ENCODE measurements at places on chromosomes 1 and 21.

GRCh38 chr1:150121236-150121862, 28.4 kb upstream of the PLEKHO1 start:
- H3K27ac ChIP-seq = no peak overlapping the region
- H3K36me3 ChIP-seq = no peaks in the 10 kb centered on the region
- DNase-seq = no peak
- no peaks in the 10 kb centered on the region for H3K4me1 ChIP-seq
- no peak overlapping the region for H3K4me3 ChIP-seq

GRCh38 chr21:41817877-41818855, 51.3 kb upstream of the RIPK4 start:
- H3K27me3 ChIP-seq = no peaks in the 10 kb centered on the region
- no peak overlapping the region for H3K27ac ChIP-seq
- no peak overlapping the region for H3K4me3 ChIP-seq
- peaks cover 5% of the 10 kb centered on the region for H3K36me3 ChIP-seq
- no peaks in the 10 kb centered on the region for H3K4me1 ChIP-seq

DNA sequence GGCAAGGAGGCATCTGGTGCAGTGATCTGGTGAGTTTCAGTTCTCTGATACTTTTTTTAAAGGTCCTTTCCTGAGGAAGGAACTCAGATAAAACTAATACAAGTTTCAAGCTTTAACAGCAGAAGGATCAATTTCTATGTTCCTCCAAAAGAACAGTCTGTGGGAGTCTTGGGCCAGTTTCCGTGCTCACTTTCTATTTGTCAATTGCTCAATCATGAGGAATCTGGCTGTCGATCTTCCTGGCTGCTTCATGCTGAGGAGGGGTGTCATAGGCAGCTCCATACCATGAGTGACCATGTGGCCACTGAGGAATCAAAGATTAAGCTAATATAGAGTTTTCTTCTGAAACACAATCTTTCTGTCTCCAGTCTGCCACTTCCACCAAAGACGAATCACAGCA, 11.4 kb upstream of the TMEM125 start:
- no peaks in the 10 kb centered on the region for H3K36me3 ChIP-seq
- no peaks in the 10 kb centered on the region for H3K27me3 ChIP-seq
- H3K4me3 ChIP-seq = no peak overlapping the region
- H3K4me1 ChIP-seq = no peaks in the 10 kb centered on the region
- DNase-seq = no peak
- no peak overlapping the region for H3K27ac ChIP-seq

DNA sequence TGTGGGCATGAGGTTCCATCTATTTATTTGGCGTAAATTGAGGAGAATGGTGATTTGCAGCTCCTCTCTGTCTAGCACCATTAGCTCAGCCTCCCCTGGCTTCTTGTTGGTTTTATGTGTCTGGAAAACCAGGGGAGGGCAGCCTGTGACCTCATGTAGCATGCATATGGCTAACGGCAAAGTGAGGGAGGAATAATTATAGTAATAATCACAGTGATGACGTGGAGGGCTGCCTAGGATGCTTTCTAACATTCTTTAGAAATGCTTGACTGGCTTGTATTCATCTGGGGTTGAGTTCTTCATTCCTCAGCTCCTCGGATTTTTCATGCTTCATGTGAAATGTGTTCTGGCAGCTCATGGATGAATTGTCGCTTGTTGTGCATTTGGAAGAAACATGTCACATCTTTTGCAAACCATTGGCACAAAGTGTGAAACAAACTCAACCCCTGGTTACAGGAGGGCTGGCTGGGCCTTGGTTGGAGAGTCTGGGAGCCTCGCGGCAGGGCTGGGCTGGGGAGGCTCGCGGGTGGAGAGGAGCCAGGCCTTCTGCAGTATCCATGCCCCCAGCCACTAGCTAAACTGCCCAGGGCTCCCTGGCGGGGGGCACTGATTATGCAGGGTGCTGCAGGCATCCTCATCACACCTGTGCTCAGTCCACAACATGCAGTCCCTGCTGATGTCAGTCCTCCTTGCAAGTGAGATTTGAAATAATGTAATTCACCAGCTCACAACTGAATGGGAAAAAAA, 149.6 kb downstream of the DISC1 start:
- H3K27ac ChIP-seq = no peak overlapping the region
- no peak for DNase-seq
- no peak overlapping the region for H3K4me3 ChIP-seq
- no peaks in the 10 kb centered on the region for H3K36me3 ChIP-seq
- no peaks in the 10 kb centered on the region for H3K4me1 ChIP-seq

GRCh38 chr21:19684328-19684727, 1280.7 kb upstream of the TMPRSS15 start:
- no peak overlapping the region for H3K27ac ChIP-seq
- no peak for DNase-seq
- H3K27me3 ChIP-seq = no peaks in the 10 kb centered on the region
- H3K4me3 ChIP-seq = no peak overlapping the region

- no peak overlapping the region for H3K4me3 ChIP-seq
- no peak overlapping the region for H3K27ac ChIP-seq
- DNase-seq = no peak
- no peaks in the 10 kb centered on the region for H3K36me3 ChIP-seq
- no peaks in the 10 kb centered on the region for H3K27me3 ChIP-seq
Measured at GRCh38 chr1:213492161-213493041, 441.4 kb downstream of the RPS6KC1 start.

DNA sequence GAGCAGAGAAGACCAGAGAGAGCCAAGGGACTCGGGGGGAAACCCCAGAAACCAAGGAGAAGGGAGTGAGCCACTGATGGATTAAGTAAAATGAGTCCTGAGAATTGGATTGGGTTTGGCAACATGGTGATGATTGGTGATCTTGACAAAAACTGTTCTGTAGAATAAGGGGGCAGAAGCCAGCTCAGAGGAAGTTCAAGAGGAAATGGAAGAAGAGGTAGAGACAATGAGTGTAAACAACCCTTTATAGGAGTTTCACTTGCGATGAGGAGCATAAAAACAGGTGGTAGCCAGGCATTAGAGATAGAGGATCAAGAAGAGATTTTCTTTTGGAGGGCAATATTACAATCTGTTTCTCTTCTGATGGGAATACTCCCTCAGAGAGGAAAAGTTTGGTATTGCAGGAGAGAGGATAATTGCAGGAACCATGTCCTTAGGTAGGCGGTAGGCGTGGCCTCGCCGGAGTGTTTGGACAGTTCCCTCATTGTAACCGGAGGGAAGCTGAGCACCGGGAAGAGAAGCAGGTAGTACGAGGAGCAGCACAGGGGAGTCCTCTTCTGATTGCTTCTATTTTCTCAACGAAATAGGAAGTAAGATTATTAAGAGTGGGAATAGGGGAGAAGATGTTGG, 68.4 kb upstream of the TENT5C start:
- DNase-seq = peak; percentile 11
- H3K36me3 ChIP-seq = no peaks in the 10 kb centered on the region
- H3K4me3 ChIP-seq = no peak overlapping the region
- H3K27me3 ChIP-seq = no peaks in the 10 kb centered on the region

DNA sequence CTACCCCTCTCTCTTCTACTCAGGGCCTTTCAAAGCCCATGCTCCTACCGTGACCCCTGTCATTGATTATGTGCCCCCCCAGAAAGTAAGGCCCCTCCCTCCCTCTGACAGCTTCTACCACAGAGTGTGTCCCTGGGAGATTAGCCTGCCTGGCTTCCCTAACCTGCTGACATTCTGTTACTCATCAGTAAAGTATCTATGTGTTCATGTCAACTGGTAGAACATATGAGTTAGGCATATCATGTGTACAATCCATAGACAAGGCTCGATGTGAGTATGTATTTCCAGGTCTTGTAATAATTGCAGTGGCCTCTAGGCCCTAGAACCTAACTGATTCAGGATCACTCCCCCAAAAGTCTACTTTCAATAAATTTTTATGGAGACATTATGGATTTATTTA, 120.0 kb downstream of the GIPC2 start:
- H3K4me1 ChIP-seq = no peaks in the 10 kb centered on the region
- no peak for DNase-seq
- no peaks in the 10 kb centered on the region for H3K36me3 ChIP-seq
- H3K27ac ChIP-seq = no peak overlapping the region
- no peaks in the 10 kb centered on the region for H3K27me3 ChIP-seq

GRCh38 chr1:165327538-165327937, 29.0 kb downstream of the LMX1A start:
- DNase-seq = no peak
- no peaks in the 10 kb centered on the region for H3K27me3 ChIP-seq
- H3K36me3 ChIP-seq = no peaks in the 10 kb centered on the region

DNA sequence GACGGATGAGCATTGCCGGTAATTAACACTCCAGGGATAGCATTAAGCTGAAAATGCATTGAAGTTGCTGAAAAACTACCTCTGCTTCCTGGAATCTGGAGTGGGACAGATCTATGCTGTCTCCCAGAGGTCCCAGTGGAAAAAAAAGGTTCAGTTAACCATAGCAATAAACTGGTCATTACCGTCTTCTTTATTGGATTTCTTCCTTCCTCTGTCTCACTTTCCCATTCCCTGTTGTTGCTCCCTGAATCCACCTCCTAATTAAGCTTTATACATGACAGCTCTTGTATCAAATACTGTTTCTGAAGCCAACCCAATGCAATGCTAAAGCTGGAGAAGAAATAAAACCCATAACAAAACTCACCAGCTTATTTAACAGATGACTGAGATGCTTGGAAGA, 1805.9 kb downstream of the NCAM2 start:
- DNase-seq = no peak
- no peak overlapping the region for H3K4me3 ChIP-seq
- H3K4me1 ChIP-seq = no peaks in the 10 kb centered on the region

DNA sequence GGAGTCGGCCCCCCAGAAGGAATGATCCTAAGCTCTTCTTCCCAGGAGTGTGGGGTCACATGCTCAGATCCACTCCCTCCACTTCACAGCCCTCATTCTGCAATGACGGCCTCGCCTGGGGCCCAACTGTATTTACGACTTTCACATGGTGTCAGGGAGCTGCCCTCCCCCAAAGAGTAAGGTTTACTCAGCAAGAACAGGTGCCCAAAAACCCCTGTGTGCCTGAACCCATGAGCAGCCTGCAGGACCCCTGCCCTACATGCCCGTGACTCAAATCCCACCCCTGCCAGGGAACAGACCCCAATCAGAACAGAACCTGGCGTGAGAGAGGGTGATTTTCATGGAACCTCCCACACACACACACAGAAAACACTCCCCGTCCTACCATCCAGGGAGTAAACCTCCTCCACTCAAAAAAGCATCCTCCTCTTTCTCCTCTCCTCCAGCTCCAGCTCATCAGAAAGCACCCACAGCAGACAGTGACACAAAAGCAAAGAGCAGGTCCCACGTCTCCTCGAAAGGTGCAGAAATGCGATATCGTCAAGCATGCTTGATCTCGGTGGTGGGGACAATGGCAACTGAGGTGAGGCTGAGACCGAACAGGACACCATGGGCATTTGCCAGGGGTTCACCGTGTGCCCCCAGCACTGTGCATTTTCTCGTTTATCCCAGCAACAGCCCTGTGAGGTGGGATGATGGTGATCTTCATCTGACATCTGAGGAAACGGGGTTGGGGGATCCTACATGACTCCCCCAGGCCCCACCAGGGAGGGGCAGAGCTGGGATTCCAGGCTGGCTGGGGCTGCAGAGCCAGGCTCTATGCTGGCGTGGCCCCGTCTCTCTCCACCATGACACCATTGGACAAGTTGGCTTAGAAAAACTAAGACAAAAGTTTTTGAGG, 397.9 kb downstream of the NPHP4 start:
- H3K4me3 ChIP-seq = no peak overlapping the region
- no peaks in the 10 kb centered on the region for H3K36me3 ChIP-seq
- H3K27ac ChIP-seq = no peak overlapping the region
- H3K4me1 ChIP-seq = peaks cover 1% of the 10 kb centered on the region
- H3K27me3 ChIP-seq = no peaks in the 10 kb centered on the region

- no peak for DNase-seq
- H3K4me1 ChIP-seq = no peaks in the 10 kb centered on the region
- H3K4me3 ChIP-seq = no peak overlapping the region
Measured at GRCh38 chr1:58660105-58660504, 39.8 kb downstream of the MYSM1 start.

- H3K4me3 ChIP-seq = peak within 1 kb of the TSS; percentile 94
- no peaks in the 10 kb centered on the region for H3K4me1 ChIP-seq
- no peaks in the 10 kb centered on the region for H3K36me3 ChIP-seq
- peak; percentile 83 for DNase-seq
Measured at GRCh38 chr1:85259118-85259911, at the start of gene C1orf52. Gene C1orf52, minus strand, starts transcription at chr1:85259662. Its CDS starts 29 bp downstream, at chr1:85259633.

GRCh38 chr1:96971849-96972602, 250.4 kb downstream of the PTBP2 start:
- H3K27me3 ChIP-seq = no peaks in the 10 kb centered on the region
- no peak overlapping the region for H3K27ac ChIP-seq
- no peaks in the 10 kb centered on the region for H3K4me1 ChIP-seq

GRCh38 chr1:229152311-229152710, 118.6 kb upstream of the RAB4A start:
- H3K27ac ChIP-seq = no peak overlapping the region
- no peaks in the 10 kb centered on the region for H3K36me3 ChIP-seq
- no peak overlapping the region for H3K4me3 ChIP-seq
- no peak for DNase-seq
- no peaks in the 10 kb centered on the region for H3K27me3 ChIP-seq

DNA sequence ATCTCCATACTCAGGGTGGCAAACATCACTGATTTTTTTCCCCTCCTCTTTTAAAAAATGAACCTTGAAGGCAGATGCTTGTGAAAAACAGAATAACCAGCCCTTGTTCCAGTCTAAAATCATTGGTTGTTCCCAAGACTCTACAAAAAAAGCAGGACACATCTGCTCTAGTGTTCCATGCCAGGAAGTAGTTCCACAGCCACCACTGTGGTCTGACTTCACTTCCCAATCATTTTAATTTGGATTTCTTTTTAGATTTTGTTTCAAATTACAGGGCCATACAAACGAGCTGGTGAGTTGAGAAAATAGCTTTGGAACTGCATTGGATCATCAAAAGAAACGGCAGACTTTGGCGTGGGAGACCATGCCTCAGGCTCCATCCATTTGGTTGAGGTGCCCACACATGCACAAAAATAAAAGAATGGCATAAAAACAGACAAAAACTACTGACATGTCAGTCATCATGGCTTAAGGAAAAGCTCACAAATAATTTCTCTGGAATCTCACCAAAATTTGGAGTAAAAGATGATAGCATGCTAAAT, 210.0 kb downstream of the GABPA start:
- H3K36me3 ChIP-seq = no peaks in the 10 kb centered on the region
- no peaks in the 10 kb centered on the region for H3K4me1 ChIP-seq
- DNase-seq = no peak
- H3K4me3 ChIP-seq = no peak overlapping the region
- no peaks in the 10 kb centered on the region for H3K27me3 ChIP-seq
- no peak overlapping the region for H3K27ac ChIP-seq
